IPS DF 6.9 (cell line): ENCODE measurements at places on chromosomes 6 and 20.

DNA sequence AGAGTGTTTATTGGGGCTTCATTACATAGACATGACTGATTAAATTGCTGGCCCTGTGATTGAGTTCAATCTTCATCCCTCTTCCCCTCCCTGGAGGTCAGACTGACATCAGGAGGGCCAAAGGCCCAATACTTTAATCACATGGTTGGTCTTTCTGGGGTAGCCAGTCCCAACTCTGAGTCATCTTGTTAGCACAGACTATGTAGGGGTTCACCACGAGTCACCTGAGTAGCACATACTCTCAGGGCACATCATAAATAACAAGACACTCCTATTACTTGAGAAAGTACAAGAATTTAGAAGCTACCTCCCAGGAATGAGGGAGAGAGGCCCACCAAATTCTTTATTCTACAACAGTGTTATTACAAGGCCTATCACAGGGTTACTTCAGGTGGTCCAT is 11.3 kb downstream of the GINS1 start:
- no peak for DNase-seq

DNA sequence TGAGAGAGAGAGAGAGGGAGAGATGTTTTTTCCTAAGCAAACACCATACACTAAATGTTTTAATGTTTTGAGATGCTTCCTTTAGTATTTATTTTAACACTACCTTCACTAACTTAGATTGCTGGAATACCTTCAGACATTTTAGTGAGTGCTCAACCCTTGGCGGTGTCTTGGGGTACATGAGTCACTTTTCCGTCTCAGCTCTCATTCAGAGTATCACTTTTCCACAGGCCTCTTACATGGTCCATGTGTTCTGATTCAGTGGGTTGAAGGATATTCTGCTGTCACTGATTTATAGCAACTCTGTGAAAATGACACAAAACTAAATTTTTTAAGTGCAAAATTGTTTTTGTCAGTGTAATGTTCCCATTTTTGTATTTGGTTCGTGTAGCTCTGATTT is 217.9 kb downstream of the CLVS2 start:
- no peak for DNase-seq

DNA sequence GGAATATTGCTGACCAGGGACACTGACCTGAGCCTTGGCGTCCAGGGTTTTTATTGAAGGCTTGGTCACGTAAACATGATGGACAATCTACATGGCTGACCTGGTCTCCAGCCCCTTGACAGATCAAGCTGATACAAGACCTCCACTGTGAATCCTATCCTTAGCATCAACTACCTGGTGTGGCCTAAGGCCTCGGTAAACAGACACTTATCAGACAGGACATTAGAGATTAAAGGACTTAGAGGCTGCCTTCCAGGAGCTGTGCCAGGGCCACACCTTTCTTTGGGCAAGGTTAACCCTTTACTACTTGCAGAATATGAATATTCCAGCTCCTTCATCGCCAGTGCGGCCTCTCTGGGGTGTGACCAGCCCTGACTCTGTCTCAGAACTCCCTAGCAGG is 104.9 kb upstream of the FOXA2 start:
- DNase-seq: no peak

- DNase-seq: no peak
Measured at GRCh38 chr20:42152575-42152974, 534.4 kb upstream of the CHD6 start.

DNA sequence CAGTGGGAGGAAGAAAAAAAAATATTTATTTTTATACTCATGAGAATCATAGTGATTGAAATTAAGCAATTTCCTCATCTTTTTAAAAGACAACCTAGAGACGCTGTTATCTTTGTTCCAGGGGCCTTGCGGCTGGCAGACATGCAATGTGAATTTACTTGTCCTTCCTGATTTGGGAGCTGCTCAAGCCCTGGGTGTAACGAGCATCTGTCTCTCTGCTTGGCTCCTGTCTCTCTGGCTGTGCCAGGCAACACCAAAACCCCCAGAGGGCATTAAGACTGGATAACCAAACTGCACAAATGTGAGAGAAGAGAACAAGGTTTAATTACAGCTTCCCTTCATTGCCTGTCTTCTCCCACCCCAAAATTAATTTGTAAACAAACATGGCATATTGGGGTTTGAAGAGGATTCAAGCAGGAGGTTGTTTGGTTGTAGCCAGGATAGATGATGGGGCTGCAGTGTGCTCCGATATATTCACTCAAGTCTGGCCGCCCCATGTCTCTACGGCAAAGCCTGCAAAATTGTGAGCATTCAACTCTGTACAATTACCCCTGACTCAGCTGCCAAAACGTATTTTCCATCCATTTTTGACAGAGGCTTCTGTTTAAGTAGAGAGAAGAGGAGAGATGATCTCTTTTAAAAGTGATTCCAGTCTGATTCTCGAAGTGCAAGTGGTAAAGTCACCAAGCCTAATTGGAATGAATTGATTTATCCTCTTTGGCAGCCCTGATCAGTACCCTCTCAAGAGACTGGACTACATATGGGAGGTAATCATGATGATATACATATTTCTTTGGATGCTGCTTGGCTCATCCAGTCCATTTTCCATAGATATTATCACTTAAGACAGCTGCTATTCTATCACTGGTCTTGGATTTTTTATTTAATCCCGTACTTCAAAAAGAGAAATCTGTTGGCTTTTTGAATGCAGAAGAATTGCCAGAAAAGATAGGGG is 170.2 kb downstream of the SLC24A3 start:
- DNase-seq: no peak

DNA sequence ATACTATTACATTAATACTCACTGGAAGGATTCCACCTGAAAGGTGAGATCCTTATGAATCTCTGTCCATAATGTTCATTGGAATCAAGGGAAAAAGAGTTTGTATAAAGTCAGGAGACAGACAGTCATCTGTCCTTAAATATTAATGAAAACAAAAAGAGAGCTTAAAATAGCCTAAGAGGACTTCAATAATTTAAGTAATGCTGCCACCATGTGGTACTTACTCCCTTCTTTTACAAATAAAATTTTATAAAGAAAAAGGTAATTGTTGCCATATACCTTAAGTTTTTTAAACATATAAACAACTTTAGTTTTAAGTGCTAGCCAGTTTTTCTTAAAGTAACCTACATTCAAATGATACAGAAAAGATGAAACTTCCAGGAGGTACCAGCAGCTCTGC is 5.1 kb downstream of the BLOC1S5 start:
- DNase-seq: no peak

DNA sequence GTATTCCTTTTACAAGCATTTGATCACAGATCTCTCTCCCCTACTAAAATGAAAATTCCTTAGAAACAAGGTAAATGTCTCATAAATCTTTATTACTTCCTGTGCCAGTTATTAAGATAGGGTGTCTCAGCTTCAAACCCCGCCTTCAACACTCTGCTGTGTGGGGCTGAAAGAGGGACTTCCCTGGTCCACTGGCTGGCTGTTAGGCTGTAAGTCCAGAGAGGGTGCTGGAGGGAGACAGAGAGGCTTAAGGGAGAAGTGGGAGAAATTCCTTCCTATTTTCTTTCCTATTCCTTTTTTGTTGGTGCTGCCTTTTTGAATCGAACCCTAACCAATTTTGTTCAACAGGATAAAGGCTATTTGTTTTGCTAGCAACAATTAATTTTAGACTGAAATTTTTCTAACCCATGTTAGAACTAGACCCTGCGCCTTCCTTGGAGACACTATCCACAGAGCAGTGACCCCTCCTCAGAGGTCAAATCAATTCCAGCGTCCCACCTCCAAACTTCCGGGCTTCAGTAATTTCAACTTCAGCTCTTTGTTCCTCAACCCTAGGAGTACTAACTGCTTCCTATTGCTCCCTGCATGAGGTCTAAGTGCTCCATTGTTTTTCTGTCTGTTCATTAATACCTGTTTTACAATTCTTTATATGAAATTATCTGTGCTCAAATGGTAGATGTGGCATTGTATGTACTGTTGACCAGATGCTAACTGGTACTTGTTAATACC is 207.5 kb upstream of the OPRM1 start:
- no peak for DNase-seq

- DNase-seq: no peak
Measured at GRCh38 chr6:159988983-159989454, 20.1 kb downstream of the IGF2R start.

GRCh38 chr20:60144404-60144803 is 186.2 kb downstream of the CDH26 start:
- no peak for DNase-seq
